ENCODE measurements at places on chromosomes 11 and 22.

- DNase-seq: no peak
Measured at GRCh38 chr22:17157714-17158113, 1.4 kb downstream of the HDHD5 start.

DNA sequence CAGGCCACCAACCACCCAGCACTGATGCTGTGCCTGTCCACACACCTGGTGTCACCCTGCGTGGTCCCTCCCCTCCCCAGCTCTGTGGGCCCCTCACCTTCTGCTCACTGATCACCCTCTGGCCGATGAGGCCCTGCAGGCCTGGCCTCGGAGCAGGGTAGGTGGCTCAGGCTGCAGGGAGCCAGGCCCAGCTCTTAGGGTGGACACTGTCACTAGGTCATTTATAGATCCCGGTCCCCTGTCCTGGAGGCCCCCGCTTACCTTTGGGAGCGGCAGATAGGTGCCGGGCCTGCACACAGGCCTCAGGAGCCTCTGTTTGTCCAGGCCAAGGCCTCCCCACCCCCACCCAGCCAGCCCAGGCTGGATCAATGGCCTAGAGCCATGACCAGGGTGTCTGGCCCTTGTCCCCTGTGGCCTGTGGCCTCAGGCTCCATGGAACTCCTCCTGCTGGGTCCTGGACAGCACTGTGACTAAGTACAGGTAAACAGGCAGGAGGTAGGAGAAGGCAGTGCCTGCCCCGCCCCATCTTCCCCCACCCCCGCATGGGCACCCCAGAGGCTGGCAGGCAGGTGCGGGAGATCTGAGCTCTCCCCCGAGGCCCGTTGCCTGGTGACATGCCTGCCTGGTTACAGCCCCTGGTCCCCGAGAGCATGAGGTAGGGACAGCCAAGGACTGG lies at the start of gene TMPRSS6:
TMPRSS6 (minus strand) TSS at position 472 of the 676 bp plus-strand sequence. CDS start 6,296 bp downstream, outside the sequence.
- DNase-seq: no peak

DNA sequence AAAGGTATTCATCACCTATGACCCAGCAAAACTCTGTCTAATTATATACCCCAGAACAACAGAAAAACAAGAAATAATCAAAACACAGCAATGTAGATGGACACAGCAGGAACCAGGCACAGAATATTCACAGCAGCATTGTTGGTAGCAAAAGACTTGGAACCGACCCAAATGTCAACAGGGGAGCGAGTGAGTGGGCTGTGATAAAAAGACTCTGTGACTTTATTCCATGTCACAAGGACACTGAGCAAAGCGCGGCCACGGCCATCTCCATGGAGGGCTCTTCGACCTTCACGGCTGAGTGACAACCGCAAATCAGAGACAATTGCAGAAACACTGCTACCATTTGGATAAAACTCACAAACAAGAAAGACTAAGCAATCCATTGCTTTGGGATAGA lies 1373.1 kb downstream of the TBC1D22A start:
- DNase-seq: no peak

- no peak for DNase-seq
Measured at GRCh38 chr11:77204754-77205466, 76.9 kb downstream of the MYO7A start.

All from kidney (tissue), 22 donors.